Nephron progenitor cell (in vitro differentiated cells): ENCODE measurements at places on chromosomes 11 and 22.

DNA sequence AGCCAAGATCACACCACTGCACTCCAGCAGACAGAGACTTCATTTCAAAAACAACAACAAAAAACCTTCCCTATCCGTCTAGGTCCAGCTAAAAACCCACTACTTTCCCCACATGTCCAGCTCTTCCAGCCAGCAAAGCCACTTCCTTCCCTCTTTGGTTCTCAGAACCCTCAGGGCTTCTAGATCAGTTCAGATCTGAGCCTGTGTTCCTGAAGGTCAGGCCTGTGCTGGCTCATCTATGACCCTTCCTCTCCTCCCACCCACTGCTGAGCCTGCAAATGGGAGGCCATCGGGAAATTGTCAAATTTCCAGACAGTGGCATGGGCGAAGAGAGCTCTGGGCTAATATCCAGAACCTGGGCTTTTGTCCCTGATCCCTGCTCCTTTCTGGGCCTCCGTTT is 37.8 kb downstream of the SLCO2B1 start:
- DNase-seq: no peak

DNA sequence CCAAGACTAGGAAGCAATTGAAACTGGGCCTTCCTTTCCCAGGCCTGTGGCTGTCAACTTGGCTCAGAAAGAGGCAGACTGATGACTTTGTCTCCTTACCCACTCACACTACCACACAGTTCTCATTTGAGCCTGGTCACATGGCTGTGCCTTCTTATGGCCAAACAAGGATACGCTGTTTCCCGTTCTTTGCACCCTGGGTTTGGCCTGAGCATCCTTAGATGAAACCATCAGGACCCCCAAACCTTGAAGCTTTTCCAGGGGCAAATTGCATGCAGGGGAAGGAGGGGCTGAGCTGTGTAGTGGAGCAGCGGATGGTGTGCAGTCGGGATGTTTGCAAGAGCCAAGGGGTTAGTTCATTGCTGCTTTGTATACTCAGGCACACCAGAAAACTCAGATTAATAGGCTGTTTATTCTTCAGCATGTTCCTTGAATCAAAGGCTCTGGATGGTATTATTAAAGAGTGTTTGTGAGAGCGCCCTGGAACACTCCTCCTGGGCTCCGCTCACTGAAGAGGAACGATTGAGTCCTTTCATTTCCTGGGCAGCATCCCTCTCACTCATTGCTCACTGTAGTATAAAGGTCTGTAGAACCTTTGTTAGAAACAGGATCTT is 69.8 kb downstream of the ARFGAP2 start:
- DNase-seq: no peak

- DNase-seq: no peak
These were observed 21.6 kb downstream of the ZNF195 start for GRCh38 chr11:3357302-3357701.

- no peak for DNase-seq
These were observed 385.1 kb upstream of the CCDC90B start for GRCh38 chr11:83671289-83671688.

- no peak for DNase-seq
These were observed 16.3 kb downstream of the NPAT start for GRCh38 chr11:108206171-108206570.

DNA sequence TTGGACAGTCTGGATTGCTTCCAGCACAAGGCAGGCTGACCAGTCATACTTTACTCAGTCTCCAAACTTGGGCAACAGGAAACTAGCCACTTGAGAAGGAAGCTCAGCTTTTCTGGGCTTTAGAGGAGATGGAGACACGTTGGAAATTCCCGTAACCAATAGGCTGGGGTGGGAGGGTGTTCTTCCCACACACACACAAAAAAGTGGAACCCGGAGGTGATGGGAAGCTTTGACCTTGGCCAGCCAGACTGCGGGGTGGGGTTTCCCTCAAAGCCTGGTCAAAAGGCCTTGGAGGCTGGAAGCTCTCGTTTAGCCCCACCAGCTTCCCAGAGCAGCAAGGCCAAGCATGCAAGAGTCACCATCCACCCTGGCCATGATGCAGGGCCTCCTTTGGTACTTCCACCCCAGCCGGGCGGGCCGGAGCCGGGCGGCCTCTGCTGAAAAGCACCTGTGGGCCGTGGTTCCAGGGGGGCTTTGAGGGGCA is 126.2 kb downstream of the BCR start:
- no peak for DNase-seq

GRCh38 chr11:103862094-103862801 is 174.2 kb upstream of the DDI1 start:
- peak; percentile 10 for DNase-seq

GRCh38 chr11:124551189-124551588 is 7.7 kb upstream of the OR8B12 start:
- no peak for DNase-seq

GRCh38 chr22:24025475-24025874 is 14.4 kb downstream of the CABIN1 start:
- DNase-seq: no peak

DNA sequence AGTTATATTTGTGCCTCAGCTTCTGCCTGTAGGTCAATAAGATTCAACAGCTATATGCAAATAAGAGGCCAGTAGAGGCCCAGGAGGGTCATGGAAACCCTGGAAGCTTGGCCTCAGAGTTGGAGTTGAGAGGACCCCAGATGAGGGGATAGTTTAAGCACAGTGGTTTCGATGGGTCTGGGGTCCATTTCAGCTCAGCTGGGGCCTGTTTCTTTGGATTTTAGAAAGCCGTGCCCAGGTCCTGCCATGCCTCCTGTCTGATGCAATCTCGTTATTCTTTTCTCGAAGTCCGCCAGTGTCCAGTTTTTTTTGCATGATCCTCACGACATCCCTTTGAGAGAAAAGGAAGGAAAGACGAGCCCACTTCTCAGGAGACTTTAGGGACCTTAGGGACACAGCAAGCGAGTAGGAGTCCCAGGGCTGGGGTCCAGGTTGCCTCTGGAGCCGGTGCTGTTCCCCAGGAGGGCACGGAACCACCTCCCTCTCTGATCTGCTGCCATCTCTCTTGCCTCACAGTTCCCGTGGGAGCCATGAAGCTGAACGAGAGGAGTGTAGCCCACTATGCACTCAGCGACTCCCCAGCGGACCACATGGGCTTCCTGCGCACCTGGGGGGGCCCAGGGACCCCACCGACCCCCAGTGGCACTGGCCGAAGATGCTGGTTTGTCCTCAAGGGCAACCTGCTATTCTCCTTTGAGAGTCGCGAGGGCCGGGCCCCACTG is 2.6 kb upstream of the SMDT1 start:
- no peak for DNase-seq

- DNase-seq: no peak
These were observed 359.1 kb downstream of the KCNA4 start for GRCh38 chr11:29657709-29658108.

GRCh38 chr22:35131525-35132000 is 65.6 kb downstream of the ISX start:
- DNase-seq: no peak

- no peak for DNase-seq
These were observed 64.9 kb upstream of the OPCML start for GRCh38 chr11:133597236-133597635.

GRCh38 chr22:44729391-44730021 is 22.9 kb upstream of the ARHGAP8 start:
- DNase-seq: no peak

DNA sequence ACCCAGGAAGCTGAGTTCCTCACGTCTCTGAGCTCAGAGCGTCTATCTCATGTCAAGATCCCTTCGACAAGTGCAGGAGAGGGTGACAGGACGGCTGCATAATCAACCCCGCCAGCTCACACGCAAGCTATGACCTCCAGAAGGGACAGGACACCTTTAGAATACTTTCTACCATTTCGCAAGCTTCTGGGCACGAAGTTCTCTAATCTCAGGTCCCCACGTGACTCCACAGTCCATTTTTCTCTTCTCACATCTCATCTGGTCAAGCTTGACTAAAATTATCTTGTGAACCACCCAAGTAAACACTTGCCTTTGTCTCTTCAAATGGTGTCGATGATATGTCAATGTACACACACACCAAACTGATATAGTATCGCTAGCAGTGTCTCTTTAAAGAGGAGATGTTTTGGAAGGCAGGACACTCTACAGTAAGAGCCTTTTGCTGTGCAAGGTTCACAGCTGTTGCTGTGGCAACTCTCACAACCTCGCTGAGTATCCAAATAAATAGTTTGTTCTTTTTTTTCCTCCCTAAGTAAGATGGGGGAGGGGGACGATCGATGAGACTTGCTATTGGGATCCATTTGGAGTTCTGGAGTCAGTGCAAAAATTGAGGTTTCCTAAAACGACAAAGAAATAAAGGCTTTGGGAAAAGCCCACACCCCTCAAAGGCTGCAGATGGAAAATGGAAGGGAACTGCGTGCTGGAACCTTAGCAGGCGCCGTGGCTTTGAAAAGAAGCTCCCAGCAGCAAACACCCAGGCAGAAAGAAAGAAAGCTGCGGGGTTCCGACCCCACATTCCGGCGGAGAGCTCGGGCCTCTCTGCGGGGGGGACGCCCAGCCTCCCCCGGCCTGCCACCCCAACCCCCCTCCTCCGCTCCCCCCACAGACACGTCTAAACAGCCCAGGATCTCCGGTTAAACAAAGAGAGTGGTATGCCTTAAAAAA is 215.4 kb upstream of the UBASH3B start:
- peak; percentile 38 for DNase-seq

DNA sequence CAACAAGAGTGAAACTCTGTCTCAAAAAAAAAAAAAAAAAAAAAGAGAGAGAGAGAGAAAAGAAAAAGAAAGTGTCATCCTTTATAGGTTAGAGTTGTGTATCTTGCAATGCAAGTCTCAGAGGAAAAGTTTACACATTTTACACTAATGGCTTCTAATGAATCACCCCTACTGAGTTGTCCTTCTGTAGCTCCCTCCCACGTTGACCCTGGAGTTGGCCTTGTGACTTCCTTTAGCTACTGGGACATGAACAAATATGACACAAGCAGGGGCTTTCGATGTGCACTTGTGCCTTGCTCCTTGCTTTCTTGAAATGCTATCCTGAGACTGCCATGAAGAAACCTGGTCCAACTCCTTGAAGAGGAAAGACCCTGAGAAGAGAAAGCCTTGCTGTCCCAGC is 2.4 kb upstream of the SMCO4 start:
- no peak for DNase-seq

- DNase-seq: no peak
These were observed 50.1 kb upstream of the WNT11 start for GRCh38 chr11:76256448-76256847.

DNA sequence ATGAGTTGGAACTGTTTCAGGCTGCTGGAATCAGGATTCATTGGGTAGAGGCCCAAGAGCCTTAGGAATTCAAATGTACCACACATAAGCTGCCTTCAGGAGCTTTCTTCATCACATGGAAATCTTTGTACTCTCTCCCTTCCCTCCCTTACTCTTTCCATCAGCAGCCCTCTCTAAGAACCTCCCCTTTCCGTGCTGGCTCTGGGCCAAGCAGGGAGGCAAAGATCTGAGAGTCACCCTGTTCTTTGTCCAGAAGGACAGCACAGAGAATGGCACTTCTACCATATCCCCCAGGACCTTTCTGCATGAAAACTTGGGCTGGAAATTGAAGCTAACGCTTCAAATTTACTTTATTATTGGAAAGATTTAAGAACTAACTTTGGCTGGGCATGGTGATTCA is 20.7 kb upstream of the TPBGL start:
- no peak for DNase-seq

GRCh38 chr11:68446046-68446725 is 14.4 kb upstream of the PPP6R3 start:
- no peak for DNase-seq

DNA sequence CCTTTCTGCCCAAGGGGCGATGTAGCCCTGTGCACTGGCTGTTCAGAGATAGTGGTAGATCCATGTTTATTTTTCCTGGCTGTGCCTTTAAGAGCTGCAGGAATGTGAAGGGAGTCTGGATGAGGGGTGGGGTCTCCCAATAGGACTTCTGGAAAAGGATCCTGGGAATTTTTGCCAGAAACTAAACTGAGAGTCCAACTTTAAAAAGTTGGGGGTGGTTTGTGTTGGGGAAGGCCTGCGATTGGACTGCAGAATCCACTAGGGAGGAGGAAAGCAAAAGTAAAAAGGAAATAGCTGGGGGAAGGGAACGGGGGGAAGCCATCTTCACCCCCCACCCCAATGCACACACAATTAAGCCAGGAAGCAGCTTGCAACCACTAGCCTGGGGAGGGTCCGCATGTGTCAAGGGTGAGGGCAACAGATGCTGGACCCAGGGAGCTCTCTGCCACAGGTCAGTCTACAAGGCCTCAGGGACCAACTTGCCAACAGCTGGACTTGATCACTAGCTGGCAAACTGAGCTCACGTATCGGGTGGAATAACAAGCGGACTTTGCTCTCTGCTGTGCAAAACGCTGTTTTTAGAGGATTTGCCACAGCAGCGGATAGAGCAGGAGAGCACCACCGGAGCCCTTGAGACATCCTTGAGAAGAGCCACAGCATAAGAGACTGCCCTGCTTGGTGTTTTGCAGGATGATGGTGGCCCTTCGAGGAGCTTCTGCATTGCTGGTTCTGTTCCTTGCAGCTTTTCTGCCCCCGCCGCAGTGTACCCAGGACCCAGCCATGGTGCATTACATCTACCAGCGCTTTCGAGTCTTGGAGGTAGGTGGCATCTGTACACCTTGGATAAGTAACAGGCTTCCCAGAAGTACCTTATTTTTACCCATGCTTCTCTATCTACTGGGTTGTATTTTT is at the start of gene OLFML1:
TSS of gene OLFML1 (plus strand) at position 321 of the 912 bp plus-strand sequence. CDS start at position 691, 370 bp downstream.
- DNase-seq: no peak

- DNase-seq: peak; percentile 66
These were observed 1.0 kb downstream of the VWCE start for GRCh38 chr11:61293867-61294716.

- no peak for DNase-seq
These were observed 34.3 kb upstream of the CFAP300 start for GRCh38 chr11:102012946-102013345.

DNA sequence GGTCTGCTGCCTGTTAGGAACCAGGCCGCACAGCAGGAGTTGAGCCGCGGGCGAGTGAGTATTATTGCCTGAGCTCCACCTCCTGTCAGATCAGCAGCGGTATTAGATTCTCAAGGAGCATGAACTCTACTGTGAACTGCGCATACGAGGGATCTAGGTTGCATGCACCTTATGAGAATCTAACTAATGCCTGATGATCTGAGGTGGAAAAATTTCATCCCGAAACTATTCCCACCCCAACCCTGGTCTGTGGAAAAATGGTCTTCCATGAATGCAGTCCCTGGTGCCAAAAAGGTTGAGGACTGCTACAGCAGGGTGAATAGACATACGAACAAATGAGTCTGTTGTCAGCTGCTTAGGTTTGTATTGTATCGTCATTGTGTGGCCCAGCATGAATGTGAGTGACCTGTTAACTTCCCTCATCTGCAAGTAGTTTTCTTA is 29.8 kb downstream of the RNF141 start:
- peak; percentile 26 for DNase-seq
